ENCODE measurements at places on chromosomes 12 and 14. TPM values are rescaled to one million over a fixed set of nuclear protein-coding genes. Genes with fewer than 3 reads are reported as not detected.

GRCh38 chr12:114508529-114509129 lies 102.7 kb upstream of the TBX5 start:
- peak; percentile 41 for DNase-seq

- no peak for DNase-seq
These were observed 19.4 kb downstream of the ACVRL1 start for GRCh38 chr12:51926718-51927117.

Gene LAG3
- 0.95 TPM for total RNA-seq

DNA sequence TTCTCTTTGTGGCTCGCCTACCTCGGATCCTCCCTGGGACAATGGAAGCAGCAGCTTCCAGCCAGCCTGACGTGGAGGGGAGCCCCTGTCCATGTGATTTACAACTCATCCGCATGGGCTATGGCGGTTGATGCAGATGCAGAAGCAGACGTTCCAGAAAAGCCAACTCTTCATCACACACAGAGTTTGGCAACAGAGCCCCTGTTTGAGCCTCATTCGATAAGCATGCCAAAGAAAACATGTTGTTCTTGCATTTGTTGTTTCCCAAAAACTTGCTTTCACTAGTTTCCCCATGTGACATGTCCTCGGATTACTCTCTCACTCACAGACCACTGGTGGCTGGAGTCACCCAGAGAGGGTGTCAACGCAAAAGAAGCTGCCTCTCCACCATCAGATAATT lies 16.4 kb upstream of the TC2N start:
- no peak for DNase-seq

DNA sequence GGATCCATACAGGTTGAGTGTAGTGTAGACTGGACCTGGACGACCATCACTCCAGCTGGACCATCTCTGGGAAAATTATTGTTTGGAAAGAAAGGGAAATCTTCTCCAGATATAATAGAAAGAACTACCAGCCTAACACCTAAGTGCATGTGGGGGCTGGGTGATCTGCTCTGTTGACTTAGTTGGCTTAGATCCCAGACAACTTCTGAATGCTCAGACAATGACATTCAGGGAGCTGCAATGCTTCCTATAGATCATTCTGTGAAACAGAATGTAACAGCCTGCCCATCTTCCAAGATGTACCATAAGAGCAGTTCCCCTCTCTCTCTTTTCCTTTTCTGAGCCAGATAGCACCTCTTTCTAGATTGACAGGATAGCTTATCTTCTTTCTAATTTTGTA lies 572.8 kb upstream of the STXBP6 start:
- no peak for DNase-seq

DNA sequence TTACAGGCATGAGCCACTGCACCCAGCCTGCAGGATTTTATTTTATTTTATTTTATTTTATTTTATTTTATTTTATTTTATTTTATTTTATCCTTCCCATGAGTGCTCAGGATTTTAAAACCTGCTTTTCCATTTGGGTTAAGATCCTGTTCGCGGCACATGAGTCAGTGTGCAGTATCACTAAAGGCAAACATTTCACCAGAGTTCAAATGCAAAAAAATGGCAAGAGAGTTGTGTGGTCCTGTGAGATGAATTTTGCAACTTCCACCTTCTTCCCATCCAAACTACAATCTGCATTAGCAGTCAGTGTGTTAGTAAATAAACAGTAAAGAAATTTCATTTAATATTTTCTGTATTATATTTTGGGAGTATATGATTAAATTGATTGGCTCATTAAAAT lies 29.0 kb downstream of the MOAP1 start:
- DNase-seq = no peak

- no peak for DNase-seq
These were observed 412.1 kb upstream of the DCN start for GRCh38 chr12:91594715-91595114.

DNA sequence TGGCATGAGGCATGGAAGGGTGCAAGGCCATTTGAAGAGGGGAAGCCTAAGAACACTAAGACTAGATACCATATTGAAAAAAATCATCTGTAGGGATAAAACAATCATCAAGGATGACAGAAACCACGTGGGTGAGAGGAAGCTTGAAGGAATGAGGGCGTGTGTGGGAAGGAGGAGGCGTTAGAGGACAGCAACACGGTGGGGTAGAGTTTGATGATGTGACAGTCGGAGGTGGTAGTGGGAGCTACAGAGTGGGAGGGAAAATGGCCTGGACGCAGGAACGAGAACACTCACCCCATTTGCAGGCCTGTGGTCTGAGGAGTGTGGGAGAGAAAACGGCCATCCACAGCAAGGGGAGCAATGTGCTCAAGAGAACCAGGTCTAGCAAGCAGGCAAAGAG lies 25.4 kb upstream of the NUDT4 start:
- no peak for DNase-seq

Gene MYO1A
- total RNA-seq = 2.2 TPM
